ENCODE measurements at places on chromosomes 16 and 17.

- no peak overlapping the region for H3K4me3 ChIP-seq
- no peak overlapping the region for H3K27ac ChIP-seq
- H3K36me3 ChIP-seq = no peaks in the 10 kb centered on the region
- no peaks in the 10 kb centered on the region for H3K27me3 ChIP-seq
- no peaks in the 10 kb centered on the region for H3K4me1 ChIP-seq
- DNase-seq = no peak
These were observed 67.4 kb downstream of the SNX29 start for GRCh38 chr16:12043953-12044352.

GRCh38 chr17:81417049-81417878, 22.0 kb downstream of the BAHCC1 start:
- no peak overlapping the region for H3K27ac ChIP-seq
- peaks cover 32% of the 10 kb centered on the region for H3K4me1 ChIP-seq
- no peak overlapping the region for H3K4me3 ChIP-seq
- no peak for DNase-seq
- H3K27me3 ChIP-seq = no peaks in the 10 kb centered on the region

- no peak overlapping the region for H3K4me3 ChIP-seq
- H3K27ac ChIP-seq = no peak overlapping the region
- DNase-seq = peak; percentile 24
- H3K27me3 ChIP-seq = no peaks in the 10 kb centered on the region
These were observed 84.3 kb downstream of the BMERB1 start for GRCh38 chr16:15518381-15519351.

DNA sequence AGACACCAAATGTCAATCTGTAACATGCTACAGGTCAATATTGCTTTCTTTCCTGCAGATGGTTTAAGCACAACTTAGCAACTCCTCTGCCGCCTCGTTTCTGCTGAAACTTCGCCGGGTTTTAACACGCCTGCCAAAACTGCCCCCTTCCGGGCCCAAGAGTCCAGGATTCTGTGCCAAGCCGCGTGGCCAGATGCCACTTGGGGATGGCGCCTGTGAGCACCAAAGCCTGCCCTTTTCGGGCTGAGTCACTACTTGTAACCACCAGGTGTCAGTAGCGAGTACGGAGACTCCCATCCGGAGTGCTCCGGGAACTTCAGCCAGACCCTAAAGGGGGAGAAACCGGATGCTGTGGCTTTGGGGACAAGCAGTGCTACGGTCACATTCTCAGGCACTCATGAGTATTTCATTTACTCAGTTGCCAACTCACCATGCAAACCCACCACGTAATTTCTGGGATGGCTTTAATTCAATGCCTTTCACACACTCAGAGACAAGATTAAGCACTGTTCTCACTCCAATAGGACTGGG, 7.8 kb downstream of the PMP22 start:
- no peaks in the 10 kb centered on the region for H3K36me3 ChIP-seq
- H3K27ac ChIP-seq = no peak overlapping the region
- DNase-seq = peak; percentile 85
- H3K4me1 ChIP-seq = peaks cover 5% of the 10 kb centered on the region
- H3K4me3 ChIP-seq = no peak overlapping the region
- no peaks in the 10 kb centered on the region for H3K27me3 ChIP-seq

DNA sequence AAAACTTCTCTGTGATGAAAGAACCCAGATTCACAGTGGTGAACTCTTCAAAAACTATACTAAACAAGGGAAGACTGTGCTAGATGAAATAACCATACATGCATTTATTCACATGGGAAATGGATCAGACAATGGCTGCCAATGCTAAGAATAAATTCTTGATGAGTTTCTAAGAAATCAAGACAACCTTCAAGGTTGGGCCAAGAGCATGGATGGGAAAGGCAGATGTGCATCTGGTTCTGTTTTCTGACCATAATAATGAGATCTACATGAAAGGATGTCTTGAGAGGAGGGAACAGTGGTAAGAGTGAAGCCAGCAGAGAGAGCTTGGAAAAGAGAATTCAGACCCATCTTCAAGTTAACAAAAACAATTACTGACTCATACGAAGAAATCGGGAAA, 31.4 kb downstream of the ANKRD11 start:
- H3K27me3 ChIP-seq = no peaks in the 10 kb centered on the region
- DNase-seq = no peak
- H3K4me3 ChIP-seq = no peak overlapping the region
- peaks cover 5% of the 10 kb centered on the region for H3K4me1 ChIP-seq
- H3K27ac ChIP-seq = no peak overlapping the region

GRCh38 chr16:52074133-52074532, 472.8 kb downstream of the TOX3 start:
- H3K4me1 ChIP-seq = no peaks in the 10 kb centered on the region
- DNase-seq = no peak
- no peaks in the 10 kb centered on the region for H3K27me3 ChIP-seq
- H3K27ac ChIP-seq = no peak overlapping the region
- H3K36me3 ChIP-seq = no peaks in the 10 kb centered on the region

DNA sequence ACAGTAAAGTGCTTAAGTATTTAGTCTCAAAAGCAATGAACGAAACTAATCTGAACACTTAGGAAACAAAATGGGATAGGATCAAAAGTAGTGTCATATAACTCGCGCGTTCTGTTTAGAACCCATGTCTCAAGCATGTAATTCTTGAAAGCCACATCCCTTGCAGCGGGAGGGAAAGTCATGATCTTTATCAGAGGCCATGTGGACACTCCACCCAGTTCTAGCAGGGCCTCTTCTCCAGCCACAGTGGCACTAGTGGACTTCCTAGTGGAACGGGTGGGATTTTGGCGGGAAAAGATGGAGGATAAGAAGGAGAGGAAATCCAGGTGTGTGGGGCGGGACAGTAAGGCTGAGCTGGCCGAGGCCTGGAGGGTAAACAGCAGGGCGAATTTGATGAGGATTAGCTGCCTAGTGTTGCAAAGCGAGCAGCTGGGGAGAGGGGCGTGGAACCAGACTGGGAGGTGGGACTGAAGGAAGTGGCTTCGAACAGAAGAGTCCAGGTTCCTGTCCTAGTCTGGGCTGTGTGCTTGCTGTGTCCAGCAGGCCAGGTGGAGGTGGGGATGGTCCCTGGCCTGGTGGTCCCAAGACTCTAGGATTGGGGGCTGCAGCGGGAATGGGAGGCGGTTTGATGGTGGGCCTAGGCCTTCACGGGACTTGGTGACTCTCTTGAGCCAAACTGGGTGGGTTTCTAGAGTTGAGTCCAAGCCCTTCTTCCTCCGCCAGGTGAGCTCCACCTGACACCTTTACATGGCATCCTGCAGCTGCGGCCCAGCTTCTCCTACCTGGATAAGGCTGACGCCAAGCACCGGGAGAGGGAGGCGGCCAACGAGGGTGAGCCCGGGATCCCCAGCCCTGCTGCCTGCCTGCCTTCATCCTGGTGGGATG, 15.9 kb downstream of the POLR3E start:
- H3K36me3 ChIP-seq = peaks cover 3% of the 10 kb centered on the region
- H3K4me3 ChIP-seq = no peak overlapping the region
- H3K27me3 ChIP-seq = no peaks in the 10 kb centered on the region
- H3K27ac ChIP-seq = no peak overlapping the region
- H3K4me1 ChIP-seq = no peaks in the 10 kb centered on the region

GRCh38 chr16:79816081-79816497, 215.6 kb upstream of the MAF start:
- H3K27ac ChIP-seq = no peak overlapping the region
- DNase-seq = no peak
- H3K4me1 ChIP-seq = no peaks in the 10 kb centered on the region
- H3K4me3 ChIP-seq = no peak overlapping the region
- no peaks in the 10 kb centered on the region for H3K36me3 ChIP-seq

DNA sequence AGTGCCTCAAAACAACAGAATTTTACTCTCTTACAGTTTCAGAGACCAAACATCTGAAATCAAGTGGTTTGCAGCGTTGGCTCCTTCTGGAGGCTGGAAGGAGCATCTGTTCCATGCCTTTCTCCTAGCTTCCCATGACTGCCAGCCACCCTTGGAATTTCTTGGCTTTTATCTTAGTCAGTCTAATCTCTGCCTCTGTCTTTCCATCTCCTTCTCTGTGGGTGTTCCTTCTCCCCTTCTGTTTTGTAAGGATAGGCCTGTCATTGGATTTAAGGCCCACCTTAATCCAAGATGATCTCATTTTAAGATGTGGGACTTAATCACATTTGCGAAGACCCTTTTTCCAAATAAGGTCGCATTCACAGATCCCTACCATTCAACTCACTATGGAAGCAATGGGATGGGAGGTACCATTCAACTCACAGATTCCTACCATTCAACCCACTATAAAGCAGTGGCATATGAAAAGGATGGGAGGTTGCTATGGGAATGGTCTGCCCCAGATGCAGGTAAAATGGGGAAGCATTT, 321.8 kb downstream of the WWOX start:
- no peak for DNase-seq
- H3K27ac ChIP-seq = no peak overlapping the region
- H3K4me3 ChIP-seq = no peak overlapping the region
- H3K27me3 ChIP-seq = no peaks in the 10 kb centered on the region
- H3K36me3 ChIP-seq = no peaks in the 10 kb centered on the region

GRCh38 chr17:2800367-2800766, 4.1 kb downstream of the RAP1GAP2 start:
- H3K36me3 ChIP-seq = no peaks in the 10 kb centered on the region
- no peaks in the 10 kb centered on the region for H3K4me1 ChIP-seq
- no peaks in the 10 kb centered on the region for H3K27me3 ChIP-seq
- DNase-seq = no peak
- H3K27ac ChIP-seq = no peak overlapping the region

- no peaks in the 10 kb centered on the region for H3K36me3 ChIP-seq
- H3K27me3 ChIP-seq = no peaks in the 10 kb centered on the region
- H3K4me1 ChIP-seq = no peaks in the 10 kb centered on the region
- DNase-seq = no peak
- no peak overlapping the region for H3K4me3 ChIP-seq
- no peak overlapping the region for H3K27ac ChIP-seq
These were observed 45.6 kb downstream of the LYRM1 start for GRCh38 chr16:20946015-20946629.

DNA sequence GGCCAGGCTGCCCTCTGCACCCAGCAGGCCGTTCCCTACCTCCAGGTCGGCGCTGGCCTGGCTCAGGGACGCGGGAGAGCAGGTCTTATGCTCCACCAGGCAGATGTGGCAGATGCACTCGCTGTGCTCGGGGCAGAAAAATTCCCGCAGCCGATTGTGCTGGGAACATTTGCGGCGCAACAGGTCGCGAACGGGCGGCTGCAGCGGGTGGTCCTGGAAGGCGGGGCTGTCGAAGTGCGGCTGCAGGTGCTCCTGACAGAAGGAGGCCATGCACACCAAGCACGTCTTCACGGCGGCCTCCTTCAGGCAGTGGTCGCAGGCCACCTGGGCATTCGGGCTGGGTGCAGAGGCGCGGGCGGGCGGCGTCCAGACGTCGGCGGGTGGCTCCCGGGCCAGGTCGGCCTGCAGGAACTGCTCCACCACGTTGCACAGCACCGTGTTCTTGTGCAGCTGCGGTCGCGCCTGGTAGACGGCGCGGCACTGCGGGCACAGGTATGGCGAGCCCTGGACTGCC, 439 bp downstream of the TRIM25 start:
- peak overlapping the region; percentile 91 for H3K27ac ChIP-seq
- peaks cover 31% of the 10 kb centered on the region for H3K4me1 ChIP-seq
- H3K4me3 ChIP-seq = peak overlapping the region; percentile 87
- peak; percentile 34 for DNase-seq

DNA sequence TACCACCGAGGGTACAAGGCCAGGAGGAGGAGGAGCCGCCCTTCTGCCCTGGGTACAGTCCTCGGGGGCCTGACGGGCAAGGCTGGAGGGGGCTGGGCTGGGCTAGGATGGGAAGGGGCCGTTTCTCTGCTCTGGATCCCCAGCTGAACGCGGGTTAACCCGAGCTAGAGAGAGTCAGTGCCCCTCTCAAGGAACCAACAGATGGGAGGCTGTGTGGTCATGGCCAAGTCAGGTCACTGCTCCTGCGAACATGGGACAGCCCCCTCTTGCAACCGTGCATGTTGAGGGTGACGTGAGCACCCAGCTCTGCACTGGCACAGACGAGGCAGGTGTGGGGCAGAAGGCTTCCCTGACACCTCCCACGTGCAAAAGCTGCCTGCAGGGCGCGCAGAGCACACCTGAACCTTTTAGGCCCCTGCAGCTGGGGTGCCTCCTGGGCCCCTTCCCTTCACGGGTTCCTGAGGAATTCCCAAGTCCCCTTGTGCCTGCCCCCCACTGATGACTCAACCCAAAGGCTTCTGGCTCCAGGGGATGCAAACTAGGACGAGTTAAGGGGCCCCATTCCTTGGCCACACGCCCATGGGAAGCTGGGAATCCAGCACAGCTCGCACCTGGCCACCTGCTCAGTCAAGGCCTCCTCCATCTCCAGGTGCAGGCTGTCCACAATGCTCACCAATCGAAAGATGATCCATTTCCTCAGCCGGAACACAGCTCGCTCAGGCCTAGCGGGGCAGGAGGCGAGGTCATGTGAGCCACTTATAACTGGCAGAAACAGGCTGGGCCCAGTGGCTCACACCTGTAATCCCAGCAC, 6.3 kb downstream of the MYBBP1A start:
- no peak overlapping the region for H3K4me3 ChIP-seq
- no peak overlapping the region for H3K27ac ChIP-seq
- DNase-seq = peak; percentile 54
- no peaks in the 10 kb centered on the region for H3K27me3 ChIP-seq
- peaks cover 81% of the 10 kb centered on the region for H3K36me3 ChIP-seq
- no peaks in the 10 kb centered on the region for H3K4me1 ChIP-seq

- H3K4me1 ChIP-seq = no peaks in the 10 kb centered on the region
- no peak for DNase-seq
- no peak overlapping the region for H3K27ac ChIP-seq
- no peak overlapping the region for H3K4me3 ChIP-seq
These were observed 380.4 kb upstream of the CCL2 start for GRCh38 chr17:33874617-33875060.
